PC-3 (cell line): ENCODE measurements at places on chromosomes 4 and X.

DNA sequence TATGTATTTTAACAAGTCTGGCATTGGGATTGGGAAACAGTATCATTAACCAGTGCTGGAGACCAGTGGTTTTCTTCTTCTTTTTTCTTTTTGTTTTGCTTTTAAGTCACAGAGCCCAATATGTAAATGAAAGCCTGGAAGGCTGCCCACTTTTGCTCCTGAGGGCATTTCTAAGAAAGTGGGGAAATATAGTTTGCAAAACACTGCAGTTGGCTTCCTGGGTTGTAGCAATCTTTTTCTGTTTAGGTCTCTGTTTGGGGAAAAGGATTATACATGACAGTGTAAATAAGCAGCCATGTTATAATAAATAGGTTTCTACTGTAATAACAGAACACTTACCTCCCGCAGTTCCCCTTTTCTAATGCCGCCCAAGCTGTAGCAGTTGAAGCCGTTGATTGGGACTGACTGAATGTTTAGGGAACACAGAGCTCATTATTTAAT, 105.5 kb downstream of the TMEM164 start:
- DNase-seq = no peak

DNA sequence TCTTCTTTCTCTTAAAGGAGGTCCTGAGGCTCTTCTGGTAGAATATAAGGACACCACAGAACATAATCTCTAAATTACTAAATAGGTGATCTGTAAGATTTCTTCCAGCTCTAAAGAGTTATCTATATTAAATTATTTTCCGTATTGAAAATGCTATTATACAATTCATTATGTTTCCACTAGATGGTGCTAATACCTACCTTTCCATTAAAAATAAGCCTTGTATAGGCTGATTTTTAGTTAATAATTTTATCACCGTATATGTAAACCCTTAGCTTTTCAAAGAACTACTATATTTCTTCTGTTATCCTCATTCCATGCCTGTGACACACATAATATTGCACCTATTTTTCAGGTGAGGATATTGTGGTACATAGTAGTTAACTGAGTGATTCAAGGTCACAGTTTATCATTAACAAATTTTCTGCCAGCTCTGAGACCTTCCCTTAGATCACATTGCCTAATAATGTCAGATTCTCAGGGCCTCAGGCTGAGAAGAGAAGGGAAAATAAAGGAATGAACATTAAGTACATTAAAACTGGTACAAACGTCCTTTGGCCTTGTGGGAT, 138.8 kb downstream of the TEX11 start:
- DNase-seq = peak; percentile 43

DNA sequence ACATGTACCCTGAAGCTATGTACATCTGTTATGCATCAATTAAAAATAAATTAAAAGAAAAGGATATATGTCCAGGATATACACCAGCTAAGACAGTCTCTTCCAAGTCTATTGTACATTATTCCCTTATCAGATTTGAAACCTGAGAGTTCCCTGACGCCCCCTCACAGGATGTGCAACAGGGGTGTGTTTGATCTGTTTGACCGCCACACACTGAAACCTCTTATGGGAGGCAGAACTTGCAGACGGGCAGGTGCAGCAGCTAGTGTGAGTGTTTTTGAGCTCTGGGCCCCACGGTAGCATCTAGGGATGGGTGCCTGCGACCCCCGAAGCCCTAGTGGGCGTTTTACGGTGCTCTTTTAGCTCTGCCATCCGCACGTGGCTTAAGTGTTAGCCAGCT, 4.7 kb downstream of the XG start:
- DNase-seq = no peak

DNA sequence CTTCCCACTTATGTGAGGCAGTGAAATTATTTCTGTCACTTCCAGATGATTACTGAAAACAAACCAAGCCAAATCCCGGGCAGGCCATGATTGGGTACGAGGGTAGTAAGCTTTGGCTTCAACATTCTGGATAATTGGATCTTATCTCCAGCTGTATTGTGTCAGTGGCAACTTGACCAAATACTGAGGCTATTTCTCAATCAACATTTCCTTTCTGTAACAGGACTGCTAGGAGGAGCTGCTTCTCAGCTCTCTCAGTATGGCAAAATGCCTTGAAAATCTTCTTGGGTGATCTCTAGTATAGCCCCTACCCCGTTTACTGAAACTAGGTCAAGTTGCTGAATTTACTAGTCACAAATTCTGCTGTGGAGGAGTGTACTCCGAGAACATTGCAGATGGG, 169.3 kb upstream of the FRMPD4 start:
- DNase-seq = peak; percentile 12

DNA sequence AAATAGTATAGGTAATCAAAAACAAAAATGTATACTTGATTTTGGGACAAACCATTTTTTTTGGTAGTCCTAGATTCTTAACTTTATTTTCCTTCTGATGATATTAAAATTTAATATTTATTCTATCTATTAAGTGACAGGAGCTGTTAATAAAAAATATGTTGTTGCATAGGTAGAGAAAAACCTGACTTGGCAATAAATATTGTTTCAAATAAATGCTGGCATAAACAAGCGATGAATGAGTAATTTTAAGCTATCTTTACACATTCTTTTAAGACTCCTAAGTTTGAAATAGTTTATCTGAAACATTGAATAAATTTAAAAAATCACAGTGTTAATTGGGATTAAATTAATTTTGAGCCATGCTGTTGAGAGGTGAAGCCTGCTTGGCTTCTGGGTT, 114.6 kb downstream of the GC start:
- DNase-seq = no peak

GRCh38 chrX:100650841-100651240, 6.8 kb downstream of the SRPX2 start:
- no peak for DNase-seq
